GM12864 (cell line): ENCODE measurements at places on chromosomes 7 and 10.

DNA sequence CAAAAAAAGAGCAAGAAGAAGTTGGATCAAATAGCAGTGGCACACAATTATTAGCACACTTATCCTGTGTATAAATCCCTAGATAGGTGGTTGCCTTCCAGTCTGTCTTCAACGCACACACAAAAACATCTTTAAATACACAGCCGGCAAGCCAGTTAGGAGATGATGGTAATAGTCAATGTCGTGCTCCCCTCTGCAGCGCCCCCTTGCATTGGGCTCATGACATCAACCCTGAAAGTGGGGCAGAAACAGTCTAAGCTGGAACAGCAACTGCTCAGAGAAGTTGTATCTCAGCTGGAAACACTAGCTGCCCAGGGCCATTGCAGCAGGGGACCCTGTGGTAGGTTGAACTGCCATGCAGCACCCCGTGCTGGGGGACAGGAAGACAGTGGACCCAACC is 179.5 kb upstream of the YAE1 start:
- no peak for DNase-seq

DNA sequence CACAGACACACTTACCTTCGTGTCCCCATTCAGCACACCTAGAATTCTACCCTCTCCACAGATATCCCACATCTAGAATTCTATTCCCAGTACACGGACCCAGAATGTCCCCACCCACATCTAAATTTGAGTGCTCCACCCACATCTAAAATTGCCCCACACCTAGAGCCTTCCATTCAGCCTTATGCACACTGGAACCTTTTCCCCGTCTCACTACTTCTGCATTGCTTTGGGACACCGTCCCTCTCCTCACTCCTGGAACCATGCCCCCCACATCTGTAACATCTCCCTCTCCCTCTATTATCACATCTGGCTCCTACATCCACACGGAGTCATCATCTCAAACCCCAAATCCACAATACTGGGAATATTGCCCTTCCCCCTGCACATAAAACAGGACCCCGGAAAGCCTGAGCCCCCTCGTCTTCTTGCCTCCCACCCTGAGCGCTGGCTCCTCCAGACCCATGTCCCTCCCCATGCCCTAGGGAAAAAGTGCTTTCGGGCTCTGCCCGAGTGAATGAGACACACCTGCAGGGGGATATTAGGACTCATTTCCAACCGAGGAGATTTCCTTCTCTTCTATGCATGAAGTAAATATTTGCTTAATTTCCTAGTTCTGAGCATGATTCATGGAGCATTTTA is 125.8 kb upstream of the UNC5B start:
- DNase-seq = no peak

DNA sequence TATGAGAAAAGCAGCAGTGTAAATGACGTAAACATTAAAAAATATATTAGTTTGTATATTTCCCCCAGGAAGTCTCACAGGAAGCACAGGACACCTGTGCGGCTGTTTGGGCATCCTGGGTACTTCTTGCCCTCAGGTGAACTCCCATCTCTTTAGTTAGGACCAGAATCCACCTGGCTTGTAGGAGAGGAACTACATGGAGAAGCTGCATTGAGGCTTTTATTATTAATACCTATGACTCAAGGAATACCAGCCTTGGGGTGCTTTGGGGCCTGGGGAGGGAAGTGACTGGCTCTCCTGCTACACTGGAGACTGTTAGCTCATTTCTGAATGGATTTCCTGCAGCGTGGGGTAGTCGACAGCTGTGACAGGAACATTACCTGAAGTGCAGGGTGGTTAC is 40.0 kb upstream of the GSDME start:
- DNase-seq = no peak

- DNase-seq = no peak
Measured at GRCh38 chr7:152924826-152925411, 165.4 kb downstream of the ACTR3B start.

GRCh38 chr10:117936141-117936540 is 110.6 kb downstream of the RAB11FIP2 start:
- DNase-seq = no peak

DNA sequence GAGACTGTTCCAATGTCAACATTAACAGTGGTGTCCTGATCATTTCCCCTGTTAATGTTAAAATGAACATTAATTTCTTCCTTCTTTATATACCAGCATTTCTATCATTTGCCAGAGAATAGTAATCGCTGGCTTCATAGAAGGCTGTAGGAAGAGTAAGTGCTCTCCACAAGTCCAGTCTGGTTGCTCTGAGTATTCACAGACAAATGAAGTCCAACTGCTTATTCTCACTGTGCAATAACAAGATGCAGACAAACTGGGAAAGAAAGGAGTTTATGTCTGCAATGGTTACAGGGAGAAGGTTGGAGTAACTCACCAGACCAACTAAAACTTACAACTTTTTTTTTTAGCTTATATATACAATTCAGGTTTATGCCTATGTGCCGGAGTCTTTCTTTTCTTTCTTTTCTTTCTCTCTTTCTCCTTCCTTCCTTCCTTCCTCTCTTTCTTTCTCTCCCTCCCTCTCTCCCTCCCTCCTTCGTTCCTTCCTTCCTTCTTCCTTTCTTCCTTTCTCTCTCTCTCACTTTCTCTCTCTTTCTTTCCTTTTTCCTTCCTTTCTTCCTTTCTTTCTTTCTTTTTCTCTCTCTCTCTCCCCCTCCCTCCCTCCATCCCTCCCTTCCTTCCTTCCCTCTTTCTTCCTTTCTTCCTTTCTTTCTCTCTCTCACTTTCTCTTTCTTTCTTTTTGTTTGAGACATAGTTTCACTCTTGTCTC is 19.1 kb downstream of the CDC14C start:
- DNase-seq = no peak

DNA sequence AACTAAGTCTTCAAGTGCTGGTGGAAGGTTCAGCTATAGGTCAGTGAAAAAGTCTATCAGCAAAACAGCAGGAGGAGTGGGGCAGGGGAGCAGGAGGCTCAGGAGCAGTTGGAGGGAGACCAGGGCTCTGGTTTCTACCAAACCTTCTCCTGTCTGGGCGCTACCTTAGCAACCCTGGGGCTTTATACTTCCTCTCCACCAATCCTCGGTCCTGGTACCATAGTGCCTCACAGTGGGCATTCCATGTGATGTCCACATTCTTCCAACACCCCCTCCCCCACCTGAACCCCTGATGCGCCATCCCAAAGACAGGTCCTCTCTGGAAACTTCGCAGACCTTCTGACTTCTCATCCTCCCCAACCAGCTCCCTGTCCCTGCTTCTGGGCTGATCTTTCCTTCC is 25.3 kb upstream of the ACSM6 start:
- no peak for DNase-seq

- DNase-seq = no peak
Measured at GRCh38 chr7:36979810-36980248, 255.5 kb upstream of the AOAH start.

GRCh38 chr10:33303988-33304387 is 30.5 kb downstream of the NRP1 start:
- no peak for DNase-seq

DNA sequence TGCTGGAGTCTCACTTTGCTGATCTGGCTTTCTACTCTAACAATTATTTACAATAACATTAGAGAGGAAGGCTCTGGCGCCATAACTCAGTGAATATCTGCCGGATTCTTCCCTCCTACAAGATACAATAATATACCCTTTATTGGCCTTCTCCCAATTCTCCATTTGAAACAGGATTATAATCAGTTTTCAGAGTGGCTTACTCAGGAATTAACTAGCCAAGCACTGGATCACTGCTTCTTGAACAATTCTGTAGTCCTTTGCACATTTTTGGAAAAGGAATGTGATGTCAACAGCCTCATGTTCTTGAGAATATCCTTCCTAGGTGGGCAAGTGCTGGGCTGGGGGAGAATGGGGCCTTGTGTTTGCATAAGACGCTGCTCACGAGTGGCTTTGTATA is 125.9 kb downstream of the HIPK2 start:
- no peak for DNase-seq

- DNase-seq = no peak
Measured at GRCh38 chr7:80089366-80089765, 45.3 kb upstream of the GNAI1 start.

DNA sequence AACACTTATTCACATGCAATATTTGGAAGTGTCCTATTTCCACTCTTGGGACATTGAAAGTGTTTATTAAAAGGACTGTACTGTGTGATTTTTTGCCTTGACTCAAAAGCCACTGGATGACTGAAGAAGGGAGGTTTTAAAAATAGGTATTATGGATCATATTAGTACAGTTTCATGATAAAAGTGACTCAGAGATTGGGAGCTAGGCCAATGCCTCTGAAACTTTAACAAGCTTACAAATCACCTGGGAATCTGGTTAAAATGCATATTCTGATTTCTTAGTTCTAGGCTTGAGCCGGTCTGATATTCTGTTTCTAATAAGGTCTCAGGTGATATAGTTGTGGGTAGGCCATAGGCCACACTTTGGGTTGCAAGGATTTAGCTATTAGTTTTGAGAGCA is 191.2 kb downstream of the PLXDC2 start:
- no peak for DNase-seq
